Activated T-cell treated with anti-CD3 and anti-CD28 coated beads for 24 hours (primary cell): ENCODE measurements at places on chromosomes 5 and 9.

- DNase-seq = no peak
These were observed 102.3 kb downstream of the GDNF start for GRCh38 chr5:37737326-37738056.

DNA sequence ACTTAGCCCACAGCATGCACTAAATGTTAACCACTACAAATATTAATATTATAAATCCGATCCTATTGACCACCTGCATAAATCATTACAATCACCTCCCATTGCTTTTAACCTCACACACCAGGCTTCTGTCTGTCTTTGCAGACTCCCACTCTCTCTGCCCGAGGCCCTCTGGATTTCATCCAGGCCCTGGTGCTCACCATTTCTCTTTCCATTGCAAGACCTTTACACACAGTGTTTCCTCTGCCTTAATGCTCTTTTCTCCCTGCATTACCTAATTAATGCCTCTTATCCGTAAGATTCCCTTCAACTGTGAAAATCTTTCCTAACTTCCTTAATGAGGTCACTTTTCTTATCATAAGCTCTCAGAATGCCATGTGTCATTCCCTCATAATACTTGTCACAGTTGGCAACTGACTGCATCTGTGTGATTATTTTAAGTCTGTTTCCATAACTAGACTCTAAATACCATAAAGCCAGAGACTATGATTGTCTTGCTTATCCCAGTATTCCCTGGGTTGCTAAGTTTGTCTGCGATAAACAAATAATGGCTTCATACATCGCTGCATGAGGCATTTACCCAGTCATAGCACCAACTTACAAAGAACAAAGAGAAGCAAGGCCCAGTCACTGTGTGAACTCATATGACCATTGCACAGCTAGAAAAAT lies 155.1 kb downstream of the CCDC192 start:
- no peak for DNase-seq

GRCh38 chr5:168219515-168220410 lies 71.7 kb upstream of the WWC1 start:
- peak; percentile 30 for DNase-seq

DNA sequence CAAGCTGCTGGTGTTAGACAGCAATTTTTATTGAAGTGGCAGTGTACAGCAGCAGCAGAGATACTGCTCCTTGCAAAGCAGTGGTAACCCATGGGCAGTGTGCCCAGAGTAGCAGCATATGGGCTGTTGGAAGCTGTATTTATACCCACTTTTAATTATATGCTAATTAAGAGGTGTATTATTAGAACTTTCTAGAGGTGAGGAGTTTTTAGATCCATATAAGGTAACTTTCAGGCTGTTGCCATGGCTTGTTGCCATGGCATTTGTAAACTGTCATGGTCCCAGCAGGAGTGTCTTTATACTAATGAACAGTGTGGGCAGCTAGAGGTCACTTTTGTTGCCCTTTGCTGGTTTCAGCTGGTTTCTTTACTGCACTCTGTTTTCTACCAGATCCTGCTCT lies 3.7 kb upstream of the PJA2 start:
- no peak for DNase-seq

DNA sequence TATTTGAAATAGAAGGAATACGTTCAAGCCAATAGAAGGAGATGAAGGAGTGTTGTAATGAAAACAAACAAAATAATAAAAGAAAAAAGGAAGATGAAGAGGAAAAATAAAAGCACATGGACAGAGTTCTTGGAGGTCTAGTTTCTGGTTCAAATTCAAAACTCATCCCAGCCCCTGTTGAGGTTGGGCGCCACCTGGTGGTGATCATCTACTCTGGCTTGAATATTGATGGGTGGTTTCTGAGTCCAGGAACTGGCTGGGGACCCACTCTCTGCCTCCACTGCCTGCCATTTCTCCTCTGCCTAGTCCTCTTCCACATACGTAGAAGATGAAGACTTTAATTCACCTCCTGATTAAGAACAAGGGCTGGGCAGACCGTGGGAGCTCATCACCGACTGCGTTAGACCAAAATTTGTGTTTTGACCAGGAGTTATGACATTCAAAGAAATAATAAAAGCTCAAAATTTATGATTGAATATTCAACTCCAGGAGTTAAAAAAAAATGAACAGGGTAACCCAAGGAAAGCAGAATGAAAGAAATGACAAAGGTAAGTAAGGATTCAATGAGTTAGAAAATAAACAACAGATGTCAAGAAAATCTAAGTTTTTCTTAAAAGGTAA lies 99.0 kb upstream of the SLC1A3 start:
- peak; percentile 55 for DNase-seq

GRCh38 chr5:11596185-11596584 lies 308.1 kb downstream of the CTNND2 start:
- no peak for DNase-seq

- no peak for DNase-seq
These were observed 16.7 kb downstream of the NDUFAF2 start for GRCh38 chr5:60961685-60962084.

GRCh38 chr5:96584712-96585111 lies 77.5 kb upstream of the CAST start:
- DNase-seq = no peak

- DNase-seq = no peak
These were observed 26.9 kb downstream of the RASEF start for GRCh38 chr9:83036043-83036442.

GRCh38 chr5:82297711-82298110 lies 19.6 kb upstream of the RPS23 start:
- DNase-seq = no peak

DNA sequence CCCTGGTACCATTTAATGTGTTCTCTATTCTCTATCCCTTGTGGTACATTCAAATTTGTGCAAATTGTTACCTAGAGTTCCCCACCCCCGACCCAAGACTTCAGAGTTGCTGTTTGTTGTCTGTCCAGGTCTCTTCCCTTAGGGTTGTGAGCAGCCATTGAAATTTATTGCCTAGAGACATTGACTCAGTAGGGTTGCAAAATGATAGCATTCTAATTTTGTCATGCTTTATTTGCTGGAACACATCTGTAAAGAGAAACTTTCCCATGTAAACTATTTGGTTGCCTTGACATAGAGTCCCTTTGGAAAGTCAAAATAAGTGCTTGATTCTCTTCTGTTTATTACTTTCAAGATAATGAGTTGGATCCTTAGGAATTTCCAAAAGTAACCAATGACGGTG lies 91.7 kb upstream of the KLF9 start:
- no peak for DNase-seq

DNA sequence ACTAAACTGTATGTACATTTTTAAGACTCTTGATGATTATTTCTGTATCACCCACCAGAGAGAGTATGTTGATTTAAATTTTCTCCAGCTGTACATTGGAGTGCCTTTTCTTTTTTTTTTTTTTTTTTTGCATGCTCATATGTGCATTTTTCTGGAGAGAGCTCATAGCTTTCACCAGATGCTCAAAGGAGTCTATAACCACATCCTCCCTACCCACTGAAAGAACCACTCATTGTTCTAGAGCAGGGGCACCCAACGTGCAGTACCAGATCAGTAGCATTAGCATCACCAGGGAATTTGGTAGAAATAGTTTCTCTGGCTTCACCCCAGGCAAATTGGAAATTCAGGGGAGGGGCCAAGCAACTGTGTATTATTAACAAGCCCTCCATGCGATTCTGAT lies 53.9 kb upstream of the TMEM171 start:
- no peak for DNase-seq

DNA sequence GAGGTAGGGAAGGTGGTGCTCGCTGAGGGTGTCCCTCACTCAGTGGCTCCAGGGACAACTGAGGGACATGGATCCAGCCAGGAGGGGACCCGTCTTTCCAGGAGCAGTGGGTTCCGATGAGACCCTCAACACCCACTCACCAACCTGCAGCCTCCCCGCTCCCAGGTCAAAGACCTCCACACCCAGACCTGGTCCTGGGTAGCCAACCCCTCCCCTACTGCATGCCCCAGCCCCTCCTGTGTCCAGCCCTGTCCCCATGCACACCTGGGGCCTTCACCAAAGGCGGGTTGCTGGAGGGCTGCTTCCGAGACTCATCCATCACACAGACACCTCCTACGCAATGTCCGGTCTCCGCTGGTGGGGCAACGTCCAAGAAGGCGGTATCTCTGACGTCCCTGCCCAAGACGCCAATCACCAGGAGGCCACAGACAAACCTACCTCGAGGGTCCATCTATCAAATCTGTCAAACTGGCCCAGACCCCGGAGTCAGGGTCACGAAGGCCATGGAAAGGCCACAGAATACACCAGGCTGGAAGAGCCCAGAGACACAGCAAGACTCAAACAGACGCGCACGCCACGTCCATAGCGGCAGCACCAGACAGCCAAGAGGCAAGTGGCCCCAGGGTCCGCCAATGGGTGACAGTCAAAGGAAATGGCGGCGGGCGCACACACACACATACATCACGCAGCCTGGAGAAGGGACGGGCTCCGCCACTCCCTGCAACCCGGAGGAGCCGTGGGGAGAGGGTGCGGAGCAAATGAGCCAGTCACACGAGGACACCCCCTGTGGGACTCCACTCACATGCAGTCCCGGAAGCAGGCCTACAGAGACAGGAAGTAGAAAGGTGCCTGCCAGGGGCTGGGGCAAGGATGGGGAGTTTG lies 10.8 kb downstream of the NACC2 start:
- no peak for DNase-seq

DNA sequence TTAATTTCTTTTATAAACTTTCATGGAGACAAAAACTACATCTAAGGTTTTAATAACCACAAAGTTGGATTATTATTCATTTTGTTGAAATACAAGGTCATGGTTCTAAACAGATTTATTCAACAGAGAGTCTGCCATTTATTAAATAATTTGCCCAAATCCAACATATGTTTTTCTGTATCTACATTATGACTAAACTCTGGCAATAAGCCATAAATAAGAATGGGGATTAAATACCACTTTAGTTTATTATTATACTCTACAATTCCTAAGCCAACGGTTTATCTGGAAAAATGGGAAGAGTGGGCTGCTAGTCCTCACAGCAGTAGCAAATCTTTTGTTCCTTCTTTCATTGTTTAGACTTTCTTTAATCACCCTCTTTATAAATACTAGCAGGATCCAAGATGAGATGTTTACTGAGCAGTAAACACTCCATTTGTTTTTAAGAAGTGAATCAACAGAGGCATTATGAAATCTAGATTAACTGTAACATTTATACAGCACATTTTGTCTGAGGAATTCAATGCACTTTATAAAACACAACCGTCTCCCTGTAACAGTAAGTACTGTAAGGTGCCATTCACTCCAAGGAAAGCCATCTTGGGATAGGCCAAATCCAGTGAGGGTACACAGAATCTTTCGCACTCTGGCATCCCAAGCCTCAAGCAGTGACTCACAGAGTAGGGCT lies 89.7 kb downstream of the DROSHA start:
- DNase-seq = no peak

GRCh38 chr5:157835041-157835440 lies 23.9 kb downstream of the CLINT1 start:
- no peak for DNase-seq

DNA sequence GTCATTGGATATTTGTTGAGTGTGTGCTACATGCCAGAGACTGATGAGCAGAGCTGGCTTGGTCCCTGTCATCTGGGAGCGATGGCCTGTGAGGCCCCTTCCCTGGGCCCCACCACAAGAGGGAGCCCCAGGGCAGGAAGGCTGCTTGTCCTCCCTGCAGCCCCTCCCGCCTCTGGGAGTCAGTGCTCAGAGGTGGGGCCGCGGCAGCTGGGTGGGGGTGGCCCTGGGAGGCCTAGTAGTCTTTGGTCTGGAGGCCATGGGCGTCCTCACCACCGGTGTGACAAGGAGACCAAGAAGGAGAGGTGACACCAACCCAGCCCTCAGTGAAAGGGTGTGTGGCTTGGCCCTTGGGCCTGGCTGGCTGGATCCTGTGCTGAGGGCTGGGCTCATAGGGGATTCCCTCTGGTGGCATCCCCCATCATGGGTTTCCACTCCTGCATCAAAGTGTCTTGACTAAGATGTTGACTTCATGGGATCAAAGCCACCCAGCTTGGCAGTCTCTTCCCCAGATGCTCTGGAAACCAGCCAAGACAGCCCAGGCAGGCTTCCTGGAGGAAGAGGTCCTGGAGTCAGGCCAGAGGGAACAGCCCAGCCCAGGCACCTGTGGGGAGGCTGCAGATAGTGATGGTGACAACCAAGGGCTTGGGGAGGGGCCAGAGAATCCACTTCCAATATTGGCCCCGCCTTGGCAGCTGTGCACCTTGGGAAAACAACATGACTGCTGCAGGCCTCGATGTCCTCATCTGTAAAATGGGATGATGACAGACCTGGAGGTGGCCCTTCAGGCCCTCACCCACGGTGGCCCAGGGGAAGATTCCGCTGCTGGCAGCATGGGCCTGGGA lies 166.7 kb downstream of the GAPVD1 start:
- no peak for DNase-seq

DNA sequence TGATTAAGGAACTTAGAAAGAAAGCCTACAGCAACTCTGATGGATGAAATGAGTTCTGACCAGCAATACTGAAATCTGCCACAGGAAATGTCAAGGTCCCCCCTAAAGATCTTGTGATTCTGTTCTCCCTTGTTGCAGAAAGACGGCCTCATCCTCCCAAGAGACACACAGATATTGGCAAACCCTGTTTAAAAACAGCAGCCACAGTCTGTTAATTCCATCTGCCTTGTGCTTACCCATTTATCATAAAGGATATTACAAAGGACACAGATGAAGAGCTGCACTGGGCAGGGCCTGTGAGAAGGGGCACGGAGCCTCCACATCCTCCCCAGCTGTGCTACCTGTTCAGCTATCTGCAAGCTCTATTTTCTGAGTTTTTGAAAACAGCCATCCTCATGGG lies 15.2 kb downstream of the RAPGEF1 start:
- DNase-seq = no peak

DNA sequence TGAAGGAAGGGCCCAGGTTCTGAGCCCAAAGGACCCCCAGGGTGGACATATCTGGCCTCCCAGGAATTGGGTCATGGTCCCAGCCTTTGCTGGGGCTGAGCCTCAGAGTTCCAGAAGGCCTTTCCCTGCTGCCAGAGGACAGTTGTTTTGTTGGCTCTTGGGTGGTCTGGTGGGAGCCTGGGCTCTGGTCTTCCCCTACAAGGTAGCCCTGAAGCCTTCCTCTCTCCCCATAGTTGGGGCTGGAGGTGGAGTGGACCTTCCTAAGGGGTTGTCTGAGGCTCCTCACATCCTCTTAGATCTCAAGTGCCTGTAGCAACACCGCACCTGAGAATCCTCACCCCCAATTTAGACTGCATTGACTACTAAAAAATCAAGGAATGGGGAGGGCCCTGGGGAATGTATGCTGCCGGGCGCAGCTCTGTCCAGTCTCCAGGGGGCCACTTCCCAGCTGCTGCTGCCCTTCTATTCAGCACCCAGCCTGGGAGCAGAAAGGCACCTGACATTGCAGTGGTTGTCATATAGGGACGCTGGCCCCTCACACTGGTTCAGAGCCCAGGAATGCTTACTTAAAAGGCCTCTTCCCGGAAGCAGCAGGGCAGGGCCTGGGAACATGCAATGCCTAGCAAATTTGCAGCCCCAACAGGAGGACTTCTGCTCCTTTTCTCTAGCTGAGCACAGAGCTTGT lies 66.4 kb downstream of the IL31RA start:
- no peak for DNase-seq

- no peak for DNase-seq
These were observed 63.8 kb downstream of the GHR start for GRCh38 chr5:42487077-42487476.

GRCh38 chr9:16074963-16075362 lies 522.1 kb downstream of the CCDC171 start:
- DNase-seq = no peak

GRCh38 chr9:89433826-89434225 lies 64.1 kb downstream of the SEMA4D start:
- no peak for DNase-seq
